ENCODE measurements at places on chromosomes 1 and 21. TPM values are rescaled to one million over a fixed set of nuclear protein-coding genes. Genes with fewer than 3 reads are reported as not detected.

Gene S100A14
- polyA plus RNA-seq, result 2.0 TPM

Gene FCRL4
- 2.2 TPM for polyA plus RNA-seq

Gene PLXNA2
- 1.3 TPM for polyA plus RNA-seq

Gene DCDC2B
- not detected for polyA plus RNA-seq

Gene SHISAL2A
- polyA plus RNA-seq, result 9.2 TPM

Gene ZNF593
- polyA plus RNA-seq, result 80.3 TPM

Gene S100A12
- polyA plus RNA-seq, result 126 TPM

Gene UBXN10
- polyA plus RNA-seq, result 0.18 TPM

Gene CYP4A11
- polyA plus RNA-seq, result not detected

Gene SLC45A3
- 16.8 TPM for polyA plus RNA-seq

- peaks cover 86% of the 10 kb centered on the region for H3K27me3 ChIP-seq
- no peaks in the 10 kb centered on the region for H3K36me3 ChIP-seq
- DNase-seq, result peak; percentile 76
- H3K4me1 ChIP-seq, result peaks cover 28% of the 10 kb centered on the region
- H3K4me3 ChIP-seq, result no peak overlapping the region
Measured at GRCh38 chr1:90707363-90707710, 9.8 kb downstream of the BARHL2 start.

DNA sequence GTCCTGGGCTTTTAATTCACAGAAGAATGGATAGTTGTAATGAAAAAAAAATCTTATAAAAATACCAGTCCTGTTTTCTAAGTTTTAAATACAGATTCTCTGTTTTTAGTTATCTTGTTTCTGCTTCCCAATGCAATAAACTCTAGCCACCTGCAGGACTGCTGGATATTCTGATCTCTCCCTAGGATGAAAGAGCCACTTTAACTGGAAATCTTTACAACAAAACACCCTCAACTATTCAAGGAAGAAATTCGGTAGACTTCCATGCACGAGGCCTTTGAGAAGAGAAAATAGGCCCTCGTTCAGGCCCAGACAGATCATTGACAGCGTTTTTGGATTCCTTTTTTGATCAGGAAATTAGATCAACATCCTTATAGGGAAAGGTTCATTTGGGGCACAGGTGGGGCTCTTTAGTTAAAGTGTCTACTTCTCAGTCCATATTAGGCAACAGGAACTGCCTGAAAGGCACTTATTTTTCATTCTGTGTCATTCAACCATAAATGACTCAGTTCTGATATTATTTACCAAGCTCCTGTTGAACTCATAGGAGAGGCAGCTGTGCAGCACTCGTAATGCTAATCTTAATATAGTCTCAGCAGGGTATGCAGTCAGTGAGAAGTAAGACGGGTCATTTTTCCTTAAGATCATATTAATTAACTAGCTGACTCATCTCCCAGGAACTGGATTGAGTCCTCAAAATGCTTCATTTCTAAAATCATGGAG is 71.1 kb upstream of the ERRFI1 start:
- no peak for DNase-seq
- H3K27ac ChIP-seq, result peak overlapping the region; percentile 9
- H3K4me1 ChIP-seq, result no peaks in the 10 kb centered on the region

- peaks cover 19% of the 10 kb centered on the region for H3K4me1 ChIP-seq
- no peak overlapping the region for H3K4me3 ChIP-seq
- no peaks in the 10 kb centered on the region for H3K27me3 ChIP-seq
- H3K36me3 ChIP-seq, result no peaks in the 10 kb centered on the region
- DNase-seq, result no peak
Measured at GRCh38 chr1:221704306-221704705, 37.6 kb downstream of the DUSP10 start.

DNA sequence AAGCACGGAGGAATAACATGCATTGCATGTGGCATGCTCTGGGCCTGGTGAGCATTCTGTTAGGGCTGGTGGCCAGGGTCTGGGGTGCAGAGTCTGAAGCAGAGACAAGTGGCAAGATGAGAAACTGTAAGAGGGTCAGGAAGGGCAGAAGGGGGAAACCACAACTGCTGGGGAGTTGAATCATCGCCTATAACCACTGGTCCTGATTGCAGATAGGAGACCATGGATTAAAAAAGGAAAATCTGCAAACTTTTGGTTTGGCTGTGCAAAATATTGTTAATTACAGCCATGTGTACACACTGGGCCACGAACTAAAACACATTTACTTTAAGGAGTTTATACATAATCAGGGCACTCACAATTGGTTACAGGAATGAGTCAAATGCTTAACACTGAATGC is 76.6 kb downstream of the TGFBR3 start:
- H3K36me3 ChIP-seq, result no peaks in the 10 kb centered on the region
- H3K4me3 ChIP-seq, result no peak overlapping the region
- no peaks in the 10 kb centered on the region for H3K27me3 ChIP-seq
- H3K4me1 ChIP-seq, result peaks cover 93% of the 10 kb centered on the region
- no peak for DNase-seq
- H3K27ac ChIP-seq, result peak overlapping the region; percentile 17

DNA sequence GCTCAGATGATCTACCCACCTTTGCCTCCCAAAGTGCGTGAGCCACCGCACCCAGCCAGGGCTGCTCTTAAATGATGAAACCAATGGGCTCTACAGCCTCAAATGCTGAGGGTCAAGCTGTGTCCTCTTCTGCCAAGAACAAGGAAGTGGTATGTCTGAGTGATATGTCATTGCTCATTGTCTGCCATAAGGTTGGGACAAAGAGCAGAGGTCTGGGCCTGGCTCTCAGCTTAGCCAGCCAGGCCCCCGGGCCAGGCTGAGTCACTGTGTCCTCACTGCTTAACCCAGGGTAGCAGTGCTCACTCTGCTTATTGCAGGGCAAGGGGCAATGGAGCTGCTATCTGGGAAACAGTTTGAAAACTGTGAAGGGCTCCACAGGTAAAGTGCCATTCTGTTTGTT is 8.3 kb upstream of the ETS2 start:
- no peaks in the 10 kb centered on the region for H3K27me3 ChIP-seq
- H3K27ac ChIP-seq, result no peak overlapping the region
- no peak overlapping the region for H3K4me3 ChIP-seq
- no peaks in the 10 kb centered on the region for H3K36me3 ChIP-seq
- DNase-seq, result no peak
- H3K4me1 ChIP-seq, result no peaks in the 10 kb centered on the region

GRCh38 chr21:41752231-41752681 is 14.6 kb downstream of the RIPK4 start:
- no peak overlapping the region for H3K4me3 ChIP-seq
- no peaks in the 10 kb centered on the region for H3K4me1 ChIP-seq
- no peaks in the 10 kb centered on the region for H3K36me3 ChIP-seq
- no peak for DNase-seq
- no peaks in the 10 kb centered on the region for H3K27me3 ChIP-seq

GRCh38 chr1:3590139-3590763 is 21.1 kb downstream of the MEGF6 start:
- H3K36me3 ChIP-seq, result no peaks in the 10 kb centered on the region
- no peaks in the 10 kb centered on the region for H3K4me1 ChIP-seq
- no peak overlapping the region for H3K27ac ChIP-seq
- no peak for DNase-seq
- no peak overlapping the region for H3K4me3 ChIP-seq
- H3K27me3 ChIP-seq, result no peaks in the 10 kb centered on the region

GRCh38 chr1:171138980-171139379 is 46.1 kb upstream of the FMO2 start:
- no peak overlapping the region for H3K27ac ChIP-seq
- H3K27me3 ChIP-seq, result no peaks in the 10 kb centered on the region
- H3K4me3 ChIP-seq, result no peak overlapping the region
- no peaks in the 10 kb centered on the region for H3K4me1 ChIP-seq
- no peak for DNase-seq
- H3K36me3 ChIP-seq, result no peaks in the 10 kb centered on the region

DNA sequence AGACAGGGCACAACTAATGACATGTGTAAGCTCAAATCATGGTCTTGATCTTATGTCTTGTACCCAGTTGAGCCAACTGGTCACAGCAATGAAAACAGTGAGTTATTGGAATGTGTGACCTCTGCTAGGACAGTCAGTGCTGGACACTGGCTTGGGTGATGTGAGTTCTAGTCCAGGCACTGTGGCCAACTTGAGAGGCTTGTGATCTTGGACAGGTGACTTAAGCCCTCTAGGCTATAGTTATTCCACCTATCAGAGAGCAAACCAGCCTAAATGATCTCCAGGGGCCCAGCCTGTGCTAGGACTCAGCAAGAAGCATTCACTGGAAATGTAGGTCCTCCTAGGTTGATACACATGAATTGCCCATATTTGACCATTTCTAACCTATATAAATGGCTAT is 1.1 kb downstream of the KCNE2 start:
- peaks cover 19% of the 10 kb centered on the region for H3K27me3 ChIP-seq
- H3K36me3 ChIP-seq, result no peaks in the 10 kb centered on the region
- no peak overlapping the region for H3K27ac ChIP-seq
- H3K4me1 ChIP-seq, result peaks cover 7% of the 10 kb centered on the region
- H3K4me3 ChIP-seq, result no peak overlapping the region

DNA sequence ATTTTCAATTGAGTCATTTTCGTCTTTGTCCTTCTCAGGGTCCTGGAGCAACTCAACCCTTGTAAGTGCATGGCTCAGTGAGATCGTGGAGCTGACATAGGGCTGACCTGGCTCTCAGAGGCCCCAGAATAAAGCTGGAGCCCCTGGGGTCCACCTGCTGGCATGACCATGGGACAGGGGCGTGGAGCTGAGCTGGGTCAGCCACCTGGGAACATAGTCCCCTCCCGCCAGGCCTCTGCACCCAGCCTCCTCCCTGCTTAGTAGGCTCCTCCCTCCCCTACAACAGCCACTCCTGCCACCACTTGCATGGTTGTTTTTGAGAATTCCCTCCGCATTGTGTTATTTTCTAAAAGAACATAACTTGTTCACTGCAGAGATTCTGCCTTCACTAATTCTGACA is 3.1 kb upstream of the RIPK4 start:
- H3K4me3 ChIP-seq, result no peak overlapping the region
- no peak overlapping the region for H3K27ac ChIP-seq
- no peak for DNase-seq
- H3K4me1 ChIP-seq, result peaks cover 32% of the 10 kb centered on the region
- H3K27me3 ChIP-seq, result peaks cover 70% of the 10 kb centered on the region

DNA sequence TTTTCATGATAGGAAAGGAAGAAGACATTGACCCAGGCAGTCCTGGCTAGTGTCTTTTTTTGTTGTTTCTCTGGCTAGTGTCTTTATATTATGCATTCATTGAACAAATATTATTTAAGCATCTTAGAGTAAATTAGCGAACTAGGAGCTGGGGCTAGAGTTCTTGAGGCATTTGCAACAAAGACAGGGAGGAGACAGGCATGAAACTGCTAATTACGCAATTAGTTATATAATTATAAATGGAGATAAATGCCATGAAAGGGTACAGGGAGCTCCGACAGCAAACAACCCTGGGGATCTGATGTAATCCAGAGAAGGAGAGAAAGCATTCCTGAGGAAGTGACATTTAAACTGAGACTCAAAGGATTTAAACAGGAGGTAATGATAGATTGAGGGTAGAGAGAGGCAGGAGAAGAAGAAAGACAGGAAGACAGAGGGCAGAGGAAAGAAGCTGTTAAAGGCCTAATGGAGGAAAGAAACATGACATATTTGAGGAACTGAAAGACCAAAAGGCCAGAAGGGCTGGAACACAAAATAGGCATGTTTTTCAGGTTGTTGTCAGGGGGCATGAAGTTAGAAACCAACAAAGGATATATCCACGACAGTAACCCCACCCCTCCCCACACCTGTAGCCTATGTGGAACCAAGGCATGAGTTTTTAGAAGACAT is 99.5 kb upstream of the GJB5 start:
- H3K27ac ChIP-seq, result no peak overlapping the region
- no peak for DNase-seq

DNA sequence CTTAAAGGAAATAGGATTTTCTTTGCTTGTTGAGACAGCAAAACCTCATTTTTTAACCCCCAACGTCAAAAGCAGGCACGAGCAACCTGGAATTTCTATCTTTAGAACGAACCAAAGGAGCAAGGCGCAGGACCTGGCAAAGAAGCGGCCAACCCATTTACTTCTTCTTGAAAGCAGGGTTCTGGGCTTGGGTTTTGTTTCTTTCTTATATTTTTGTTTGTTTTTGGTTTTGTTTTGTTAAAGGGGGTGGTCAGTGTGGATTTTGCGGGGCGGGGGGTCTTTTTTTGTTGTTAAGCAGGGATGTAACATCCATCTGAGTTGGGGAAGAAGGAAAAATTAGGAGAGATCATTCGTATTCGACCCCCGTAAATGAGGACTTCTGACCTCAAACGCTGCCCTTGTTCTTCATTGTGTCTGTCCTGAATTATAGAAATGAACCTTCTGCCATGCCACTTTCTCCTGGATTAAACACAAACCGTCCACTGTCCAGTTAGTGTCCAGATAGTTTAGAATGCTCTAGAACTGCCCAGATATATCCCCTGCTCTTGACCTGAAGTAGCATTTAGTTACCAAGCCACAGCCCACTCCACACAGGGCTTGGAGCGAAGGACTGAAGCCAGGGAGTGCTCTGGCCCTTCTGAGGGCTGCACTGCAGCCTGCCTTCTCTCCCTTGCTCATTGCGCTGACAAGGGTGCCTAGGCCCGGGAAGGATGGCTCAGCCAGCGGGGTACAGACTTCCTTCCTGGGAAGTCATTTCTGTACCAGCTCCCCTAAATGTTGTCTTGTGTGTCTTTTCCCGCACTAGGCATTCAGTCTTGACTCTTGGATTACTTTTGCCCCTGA is 909 bp upstream of the APP start:
- H3K27me3 ChIP-seq, result peaks cover 5% of the 10 kb centered on the region
- H3K4me3 ChIP-seq, result peak overlapping the region; percentile 96
- no peaks in the 10 kb centered on the region for H3K36me3 ChIP-seq
- peak overlapping the region; percentile 86 for H3K27ac ChIP-seq
- H3K4me1 ChIP-seq, result peaks cover 41% of the 10 kb centered on the region

DNA sequence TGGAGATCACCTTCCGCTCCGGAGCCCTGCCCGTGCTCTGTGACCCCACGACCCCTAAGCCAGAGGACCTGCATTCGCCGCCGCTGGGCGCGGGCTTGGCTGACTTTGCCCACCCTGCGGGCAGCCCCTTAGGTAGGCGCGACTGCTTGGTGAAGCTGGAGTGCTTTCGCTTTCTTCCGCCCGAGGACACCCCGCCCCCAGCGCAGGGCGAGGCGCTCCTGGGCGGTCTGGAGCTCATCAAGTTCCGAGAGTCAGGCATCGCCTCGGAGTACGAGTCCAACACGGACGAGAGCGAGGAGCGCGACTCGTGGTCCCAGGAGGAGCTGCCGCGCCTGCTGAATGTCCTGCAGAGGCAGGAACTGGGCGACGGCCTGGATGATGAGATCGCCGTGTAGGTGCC is 9.6 kb downstream of the SPATA46 start:
- DNase-seq, result no peak
- no peak overlapping the region for H3K27ac ChIP-seq
- no peaks in the 10 kb centered on the region for H3K36me3 ChIP-seq

GRCh38 chr1:227781314-227781930 is 34.1 kb upstream of the PRSS38 start:
- peak; percentile 67 for DNase-seq
- H3K4me1 ChIP-seq, result peaks cover 2% of the 10 kb centered on the region
- H3K4me3 ChIP-seq, result no peak overlapping the region
- peaks cover 8% of the 10 kb centered on the region for H3K27me3 ChIP-seq
- no peak overlapping the region for H3K27ac ChIP-seq

- DNase-seq, result no peak
- H3K4me1 ChIP-seq, result no peaks in the 10 kb centered on the region
- H3K27me3 ChIP-seq, result no peaks in the 10 kb centered on the region
- no peak overlapping the region for H3K27ac ChIP-seq
Measured at GRCh38 chr1:220213382-220213983, 58.8 kb downstream of the RAB3GAP2 start.
